ENCODE measurements at places on chromosomes 6 and 20.
A peak's percentile ranks its signal among the peaks of the same experiment; 100 is the strongest.

- no peak for DNase-seq
These were observed 1.4 kb downstream of the AHCY start for GRCh38 chr20:34301587-34302311.

GRCh38 chr6:161361529-161361928 is 87.7 kb upstream of the AGPAT4 start:
- no peak for DNase-seq

DNA sequence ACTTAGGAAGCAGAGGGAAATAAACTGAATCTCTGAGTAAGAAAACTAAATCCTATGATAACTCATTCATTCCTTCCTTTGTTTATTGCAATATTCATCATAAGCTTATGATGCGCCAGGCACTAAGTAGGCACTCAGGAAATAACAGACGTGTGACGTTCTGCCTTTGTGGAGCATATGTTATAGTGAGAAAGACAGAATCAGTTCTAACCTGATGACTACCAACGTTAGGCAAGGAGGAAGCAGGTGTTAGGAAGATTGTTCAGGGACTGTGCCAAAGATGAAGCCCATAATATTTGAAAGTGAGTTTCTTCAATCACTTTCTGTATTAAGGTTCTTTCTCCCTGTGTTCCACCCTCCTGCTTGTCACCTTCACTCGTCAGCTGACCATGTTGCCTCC is 3.6 kb downstream of the HLA-DQA2 start:
- no peak for DNase-seq

DNA sequence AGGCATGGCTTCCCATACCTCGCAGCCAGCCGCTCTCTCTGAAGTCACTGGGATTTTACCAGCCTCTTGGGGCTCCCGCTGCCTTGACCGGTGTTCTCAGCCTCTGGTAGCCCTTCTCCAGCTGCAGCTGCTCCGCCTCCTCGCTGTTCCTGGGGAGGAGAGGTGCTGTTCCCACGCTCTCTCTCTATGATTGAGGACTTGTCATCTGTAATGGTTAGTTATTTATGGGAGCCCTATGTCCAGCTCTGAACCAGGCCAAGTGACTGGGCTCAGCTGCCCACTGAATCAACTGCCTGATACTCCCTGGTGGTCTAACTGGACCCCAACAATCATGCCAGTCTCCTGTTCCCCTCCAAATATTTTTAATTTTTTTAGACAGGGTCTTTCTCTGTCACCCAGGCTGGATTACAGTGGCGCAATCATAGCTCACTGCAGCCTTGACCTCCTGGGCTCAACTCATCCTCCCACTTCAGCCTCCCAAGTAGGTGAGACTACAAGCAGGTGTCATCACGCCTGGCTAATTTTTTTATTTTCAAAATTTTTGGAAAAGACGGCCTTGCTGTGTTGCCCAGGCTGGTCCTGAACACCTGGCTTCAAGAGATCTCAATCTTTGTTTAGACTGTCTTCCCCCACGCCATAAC is 4.8 kb upstream of the SLC4A11 start:
- DNase-seq = no peak

DNA sequence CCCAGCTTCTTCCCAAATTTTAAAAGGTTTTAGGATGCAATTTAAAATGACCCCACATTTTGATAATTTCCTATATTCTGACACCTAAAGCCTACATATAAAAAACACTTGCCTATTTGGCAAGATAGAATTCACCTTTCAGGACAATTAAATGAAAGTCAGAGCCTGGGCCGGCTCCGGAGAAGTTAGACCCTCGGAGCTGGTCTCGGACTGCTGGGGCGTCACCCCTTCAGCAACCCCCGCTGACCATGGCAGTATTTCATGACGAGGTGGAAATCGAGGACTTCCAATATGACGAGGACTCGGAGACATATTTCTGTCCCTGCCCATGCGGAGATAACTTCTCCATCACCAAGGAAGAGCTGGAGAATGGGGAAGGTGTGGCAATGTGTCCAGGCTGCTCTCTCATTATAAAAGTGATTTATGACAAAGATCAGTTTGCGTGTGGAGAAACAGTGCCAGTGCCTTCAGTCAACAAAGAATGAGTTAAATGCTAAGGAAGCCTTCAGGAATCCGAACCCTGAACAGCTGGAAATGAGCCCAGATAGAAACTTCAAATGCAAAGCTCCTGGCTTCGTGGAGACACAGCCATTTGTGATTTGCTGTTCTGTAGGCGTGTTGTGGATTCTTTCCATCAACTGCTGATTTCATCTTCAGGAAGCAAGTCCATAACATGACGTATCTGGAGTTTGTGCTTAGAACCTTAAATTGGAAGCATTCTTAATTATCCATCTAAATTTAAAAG is 16.0 kb downstream of the TCFL5 start:
- DNase-seq = no peak

DNA sequence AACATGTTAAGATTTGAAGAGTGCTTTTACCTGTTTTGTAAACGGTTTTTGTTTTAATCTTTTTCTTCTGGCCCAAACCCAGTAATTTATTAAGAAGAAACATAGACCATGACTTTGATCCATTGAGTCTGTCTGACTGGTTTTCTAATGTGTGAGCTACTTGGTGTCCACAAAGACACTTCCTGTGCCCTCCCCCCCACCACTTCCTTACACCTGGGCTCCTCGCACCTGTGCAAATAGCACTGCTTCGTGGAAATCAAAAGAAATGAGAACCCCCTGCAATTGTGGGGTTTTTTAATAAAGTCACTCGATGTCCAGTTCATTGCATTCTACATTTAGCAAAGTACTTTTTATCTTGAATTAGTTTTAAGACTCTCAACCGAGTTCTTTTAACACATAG is 65.5 kb downstream of the SMOC2 start:
- DNase-seq = no peak

DNA sequence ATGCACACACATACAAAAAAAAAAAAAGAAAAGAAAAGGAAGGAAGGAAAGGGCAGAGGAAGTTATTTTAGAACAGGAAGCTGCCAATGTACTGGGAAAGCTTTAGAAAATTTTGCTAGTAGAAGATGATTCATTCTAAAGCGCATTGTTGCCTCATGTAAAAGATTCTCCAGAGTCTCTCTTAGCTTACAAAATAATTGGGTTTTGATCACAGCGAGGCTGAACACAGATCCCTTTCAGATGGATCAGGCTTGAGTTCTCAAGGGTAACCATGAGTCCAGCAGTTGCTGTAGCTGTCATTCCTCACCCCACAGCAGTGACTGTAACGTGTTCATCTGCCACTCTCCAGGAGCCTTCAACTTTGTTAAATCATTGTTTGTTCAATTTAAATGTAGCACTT is 81.9 kb downstream of the PHACTR2 start:
- no peak for DNase-seq

- DNase-seq = no peak
These were observed 32.7 kb downstream of the GCNT2 start for GRCh38 chr6:10553871-10554270.

- DNase-seq = no peak
These were observed 131.9 kb downstream of the TRMT11 start for GRCh38 chr6:126118058-126118755.

GRCh38 chr6:70150521-70150920 is 152.4 kb downstream of the COL9A1 start:
- no peak for DNase-seq

DNA sequence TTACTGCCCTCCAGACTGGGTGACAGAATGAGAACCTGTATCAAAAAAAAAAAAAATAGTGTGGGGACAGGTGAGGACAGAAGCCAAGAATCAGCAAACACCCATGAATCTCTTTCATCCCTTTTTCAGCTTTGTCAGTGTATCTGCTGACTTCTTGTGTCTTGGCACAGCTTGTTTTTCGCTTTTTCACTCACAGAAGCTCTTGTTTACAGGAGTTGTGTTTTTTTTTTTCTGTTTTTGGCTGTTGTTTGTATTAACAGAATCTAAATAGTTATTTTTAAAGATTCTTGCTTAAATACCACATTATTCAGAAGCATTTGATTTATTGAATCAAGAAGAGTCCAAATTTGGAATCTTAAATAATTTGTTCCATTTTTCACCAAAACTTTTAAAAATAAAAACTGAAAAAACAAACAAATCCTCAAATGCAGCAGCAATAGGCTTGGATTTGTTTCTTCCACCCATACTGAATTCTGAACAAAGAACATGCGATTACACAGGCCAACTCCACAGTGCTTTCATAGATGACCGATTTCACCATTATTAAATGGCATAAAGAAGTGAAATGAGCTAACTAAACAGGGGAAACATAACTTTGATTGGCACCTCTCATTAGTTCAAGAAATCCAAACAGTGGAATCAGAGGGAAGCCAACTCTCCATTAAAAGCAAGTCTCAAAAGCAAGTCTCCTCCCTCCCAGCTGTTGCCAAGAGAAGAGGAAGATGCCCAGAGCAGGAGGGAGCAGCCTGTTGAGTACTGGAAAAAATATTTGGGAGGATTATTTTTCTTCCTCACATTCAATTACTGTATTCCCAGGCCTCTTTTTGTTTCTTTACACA is 27.2 kb upstream of the GPR63 start:
- DNase-seq = peak; percentile 90

DNA sequence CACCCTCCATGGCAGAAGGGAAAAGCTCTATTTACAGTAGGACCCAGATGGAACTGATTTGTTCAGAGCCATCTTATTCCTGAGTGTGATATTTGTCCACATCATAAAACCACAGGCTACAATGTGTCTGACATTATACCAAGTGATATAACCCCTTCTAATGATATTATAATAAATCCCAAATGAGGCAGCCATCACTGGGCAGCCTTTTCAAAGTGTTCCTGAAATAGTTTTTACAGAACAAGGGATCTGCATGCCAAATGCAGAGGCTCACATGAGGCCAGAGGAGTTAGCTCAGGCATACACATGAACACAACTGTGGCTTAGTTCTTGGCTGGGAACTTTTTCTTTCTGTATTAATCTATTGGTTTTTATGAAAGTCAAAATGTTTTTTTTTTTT is 207.7 kb downstream of the MAFB start:
- no peak for DNase-seq

DNA sequence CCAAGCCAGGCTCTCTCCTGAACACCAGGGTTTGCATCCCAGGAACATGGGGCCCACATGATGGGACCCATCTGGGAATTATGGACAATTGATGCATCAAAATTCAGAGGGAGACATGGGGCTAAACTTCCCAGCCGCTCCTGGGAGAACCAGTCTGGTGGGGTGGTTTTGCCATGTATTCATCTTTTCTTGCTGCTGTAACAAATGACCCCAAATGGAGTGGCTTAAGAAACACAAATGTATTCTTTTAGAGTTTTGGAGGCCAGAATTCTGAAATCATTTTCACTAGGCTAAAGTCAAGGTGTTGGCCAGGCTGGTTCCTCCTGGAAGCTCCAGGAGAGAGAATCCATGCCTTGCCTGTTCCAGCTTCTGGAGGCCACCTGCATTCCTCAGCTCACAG is 6.5 kb downstream of the SLC13A3 start:
- DNase-seq = no peak

DNA sequence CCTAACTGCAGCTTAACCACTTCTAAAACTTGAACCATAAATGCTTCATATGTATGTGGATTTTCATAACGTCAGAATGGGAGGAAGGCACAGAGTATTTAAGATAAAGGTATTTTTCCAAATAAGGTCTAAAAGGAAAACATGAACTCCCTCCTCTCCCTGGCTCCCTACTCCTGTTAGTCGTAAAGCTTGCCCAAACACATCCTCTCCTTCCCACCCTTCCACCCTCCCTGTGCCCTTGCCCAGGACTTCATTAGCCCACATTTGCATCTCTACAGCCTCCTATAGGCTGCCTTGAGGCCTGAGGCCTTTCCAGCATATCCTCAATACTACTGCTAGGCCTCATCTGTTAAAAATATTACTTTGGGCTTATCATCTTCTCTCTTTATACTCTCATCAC is 17.1 kb upstream of the SMIM13 start:
- DNase-seq = no peak

DNA sequence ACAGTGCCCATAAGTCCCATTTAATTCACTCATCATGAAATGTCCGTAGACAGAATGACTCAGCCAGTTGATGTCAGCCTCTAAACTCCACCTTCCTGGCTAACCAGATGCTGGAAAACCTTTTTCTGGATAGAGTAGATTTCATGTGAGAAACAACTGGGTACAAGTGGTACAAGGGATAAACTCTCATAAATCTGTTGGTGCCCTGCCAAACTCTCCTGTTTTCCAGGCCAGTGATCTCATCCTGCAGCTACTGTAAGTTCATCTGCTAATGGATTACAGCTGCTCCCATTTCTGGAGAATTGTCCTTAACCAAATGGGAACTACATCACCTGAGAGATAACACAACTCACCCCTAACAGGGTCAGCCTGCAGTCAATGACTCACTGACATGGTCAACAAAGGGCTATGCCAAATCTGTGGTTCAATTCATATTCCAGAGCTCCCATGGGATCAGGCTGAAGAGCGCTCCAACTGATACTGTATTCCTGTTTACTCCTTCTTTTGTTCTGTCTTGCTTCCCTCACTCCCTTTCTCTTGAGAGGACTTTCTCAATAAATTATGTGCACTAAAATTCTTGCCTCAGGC is 210.1 kb upstream of the HDDC2 start:
- peak; percentile 90 for DNase-seq

DNA sequence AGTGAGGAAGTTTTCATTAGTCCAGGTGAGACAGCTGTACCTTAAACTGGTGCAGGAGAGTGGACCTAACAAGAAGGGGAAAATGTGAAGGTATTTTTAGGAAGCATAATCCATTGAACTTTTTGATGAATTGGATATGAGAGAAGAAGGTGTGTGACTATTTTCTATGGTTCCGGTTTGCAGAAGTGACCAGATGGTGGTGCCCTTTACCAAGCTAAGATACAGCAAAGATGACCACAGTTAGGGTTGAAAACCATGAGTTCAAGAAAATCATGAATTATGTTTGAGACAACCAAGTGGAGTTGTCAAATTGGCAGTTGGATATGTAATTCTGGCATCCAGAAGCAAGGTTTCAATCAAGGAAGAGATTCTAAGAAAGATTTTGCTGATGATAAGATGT is 61.9 kb upstream of the NRSN1 start:
- DNase-seq = peak; percentile 25

DNA sequence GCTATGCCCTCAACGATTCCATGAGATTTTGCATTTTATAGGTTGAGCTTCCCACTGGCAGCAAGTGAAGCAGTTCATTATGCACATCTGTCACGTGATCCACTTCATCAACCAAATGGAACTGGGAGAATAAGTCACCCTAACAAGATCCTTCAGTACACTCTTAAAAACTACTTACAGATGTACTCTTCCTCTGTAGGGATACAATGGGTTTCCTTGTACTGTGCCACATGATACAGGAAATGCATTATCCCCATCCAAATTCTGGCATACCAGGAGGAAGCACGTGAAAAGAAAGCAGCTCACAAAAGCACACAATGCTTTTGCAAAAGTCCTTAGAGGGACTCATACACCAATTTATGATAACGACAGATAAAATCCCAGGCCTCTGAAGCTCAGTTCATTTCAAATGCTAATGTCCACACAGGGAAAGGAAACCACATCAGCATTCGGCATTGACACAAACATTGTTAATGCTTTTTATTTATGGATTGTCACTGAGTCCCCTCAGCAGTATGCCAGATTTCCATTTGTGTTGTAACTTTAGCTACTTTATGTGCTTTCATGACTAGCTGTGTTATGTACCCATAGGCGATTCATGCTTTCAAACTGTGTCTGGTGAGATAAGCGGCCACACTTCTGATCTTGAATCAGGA is 58.1 kb upstream of the REV3L start:
- peak; percentile 54 for DNase-seq

GRCh38 chr20:59141818-59142581 is 21.6 kb upstream of the ZNF831 start:
- no peak for DNase-seq

GRCh38 chr6:3358413-3359100 is 98.3 kb downstream of the SLC22A23 start:
- DNase-seq = no peak

GRCh38 chr20:56817780-56818675 is 188.9 kb downstream of the TFAP2C start:
- no peak for DNase-seq
